ENCODE measurements at places on chromosomes 5 and 9.
A peak's percentile ranks its signal among the peaks of the same experiment; 100 is the strongest.

DNA sequence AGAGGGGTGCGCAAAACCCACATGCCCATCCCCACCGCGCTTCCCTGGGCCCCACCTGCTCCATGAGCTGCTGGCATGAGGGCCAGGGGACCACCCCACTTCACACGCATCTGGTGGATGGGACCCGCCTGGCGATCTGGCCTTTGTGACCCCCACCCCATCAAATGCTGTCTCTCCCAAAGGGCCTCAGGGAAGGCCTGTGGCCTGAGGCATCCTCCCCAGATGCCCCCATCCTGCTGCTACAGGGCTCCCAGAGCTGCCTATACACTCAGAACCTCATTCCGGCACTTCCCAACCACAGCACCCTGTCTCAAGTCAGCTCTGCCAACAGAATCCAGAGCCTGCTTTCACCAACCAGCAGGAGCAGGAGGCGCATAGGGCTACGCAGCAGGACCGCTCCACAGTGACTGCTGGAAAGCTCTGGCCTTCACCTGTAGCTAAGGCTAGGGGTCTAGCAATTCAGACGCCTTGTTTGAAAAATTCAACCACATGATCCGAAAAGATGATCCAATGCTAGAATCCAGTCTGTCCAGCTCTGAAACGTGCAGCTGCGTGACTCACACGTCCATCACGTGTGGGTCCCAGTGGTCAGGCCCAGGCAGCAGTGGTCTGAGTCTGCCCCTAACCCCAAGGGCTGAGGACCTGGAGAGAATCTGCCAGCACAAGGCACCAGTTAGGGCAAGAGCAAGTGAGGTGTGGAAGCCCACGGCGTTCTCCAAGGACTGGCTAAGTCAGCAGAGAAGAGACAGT is 1.4 kb upstream of the SNAPC4 start:
- peak; percentile 59 for DNase-seq

GRCh38 chr5:6810641-6811405 is 97.6 kb downstream of the TENT4A start:
- no peak for DNase-seq

GRCh38 chr5:142360607-142361120 is 35.8 kb upstream of the SPRY4 start:
- DNase-seq: peak; percentile 89

DNA sequence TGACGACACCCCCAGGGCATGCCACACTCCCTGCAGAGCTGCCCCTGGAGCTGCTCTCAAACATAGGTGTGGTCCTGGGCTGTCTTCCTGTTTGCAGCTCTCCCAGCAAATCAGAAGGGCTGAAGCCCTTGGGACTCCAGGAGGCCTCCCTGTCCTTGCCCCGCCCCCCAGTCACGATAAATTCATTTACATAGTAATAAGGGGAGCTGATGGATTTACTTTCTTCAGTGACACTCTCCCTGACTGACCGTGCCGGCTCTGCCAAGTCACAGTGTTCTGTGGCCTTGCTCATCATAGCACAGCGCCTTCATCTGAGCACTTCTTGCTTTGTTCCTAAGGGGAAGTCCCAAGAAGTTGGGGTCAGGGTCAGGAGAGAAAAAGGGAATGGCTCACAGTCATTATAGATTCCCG is 121.4 kb downstream of the ENC1 start:
- DNase-seq: peak; percentile 63

DNA sequence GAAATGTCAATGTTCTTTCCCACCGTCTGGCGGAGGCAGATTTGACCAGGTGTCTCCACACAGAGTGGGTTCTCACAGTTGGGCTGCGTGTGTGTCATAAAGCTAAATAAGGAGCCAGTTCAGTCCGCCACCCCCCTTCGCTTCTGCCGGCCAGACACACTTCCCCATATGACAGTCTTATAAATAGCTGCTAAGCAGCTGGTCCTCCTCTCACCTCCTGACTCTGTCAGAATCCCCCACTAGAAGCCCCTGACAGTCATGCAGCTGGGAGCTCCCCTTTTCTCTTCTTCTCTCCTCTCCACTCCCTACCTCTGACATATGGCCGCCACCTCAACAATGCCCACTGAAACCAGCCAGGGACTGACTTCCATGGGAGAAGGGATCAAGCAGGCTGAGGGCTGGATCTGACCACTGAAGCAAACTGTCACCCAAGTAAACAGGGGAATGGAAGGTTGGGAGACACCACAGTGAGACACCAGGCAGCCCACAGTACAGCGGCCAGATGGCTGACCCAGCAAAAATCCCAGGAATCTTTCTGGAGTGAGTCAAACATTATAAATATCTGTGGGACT is 141.9 kb upstream of the EFNA5 start:
- peak; percentile 59 for DNase-seq

DNA sequence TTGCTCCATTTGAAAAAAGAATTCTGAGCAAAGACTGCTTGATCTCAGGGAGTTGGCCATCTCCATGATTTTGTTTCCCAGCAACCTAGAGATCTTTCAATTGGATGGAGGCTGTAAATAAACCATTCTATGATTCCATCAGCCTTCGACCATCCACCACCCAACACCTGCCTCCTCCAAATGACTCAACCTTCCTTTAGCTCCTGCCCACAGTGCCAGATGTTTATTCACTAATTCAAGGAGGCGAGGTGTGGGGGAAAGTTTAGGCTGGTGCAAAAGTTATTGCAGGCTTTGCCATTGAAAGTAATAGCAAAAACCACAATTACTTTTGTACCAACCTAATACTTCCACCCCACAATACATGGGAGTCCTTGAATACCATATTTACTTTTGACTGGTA is 327.5 kb downstream of the CAAP1 start:
- DNase-seq: no peak

GRCh38 chr5:133381571-133382365 is 230.6 kb downstream of the FSTL4 start:
- DNase-seq: no peak

GRCh38 chr5:148514344-148514743 is 130.6 kb downstream of the FBXO38 start:
- DNase-seq: no peak

- peak; percentile 49 for DNase-seq
These were observed 32.0 kb downstream of the CKMT2 start for GRCh38 chr5:81265101-81265500.

GRCh38 chr5:162209005-162209605 is 141.5 kb downstream of the GABRG2 start:
- peak; percentile 0 for DNase-seq

DNA sequence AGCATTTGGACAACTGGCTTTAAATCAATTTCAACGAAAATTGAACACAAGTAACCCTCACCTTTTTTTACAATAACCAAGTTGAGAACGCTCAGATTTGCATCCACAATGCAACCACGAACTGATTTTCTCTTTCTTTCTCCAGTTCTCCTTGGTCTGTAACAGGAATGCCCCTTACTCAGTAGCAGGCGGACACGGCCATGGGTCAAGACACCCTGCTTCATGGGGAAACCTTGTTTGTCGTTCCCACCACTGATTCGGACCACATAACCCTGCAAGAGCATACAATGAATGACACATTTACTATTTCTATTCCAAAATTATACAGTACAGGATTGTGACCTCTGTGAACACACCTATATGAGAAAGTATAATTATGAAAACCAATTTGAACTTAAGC is 1.4 kb downstream of the RPS6 start:
- DNase-seq: peak; percentile 21

DNA sequence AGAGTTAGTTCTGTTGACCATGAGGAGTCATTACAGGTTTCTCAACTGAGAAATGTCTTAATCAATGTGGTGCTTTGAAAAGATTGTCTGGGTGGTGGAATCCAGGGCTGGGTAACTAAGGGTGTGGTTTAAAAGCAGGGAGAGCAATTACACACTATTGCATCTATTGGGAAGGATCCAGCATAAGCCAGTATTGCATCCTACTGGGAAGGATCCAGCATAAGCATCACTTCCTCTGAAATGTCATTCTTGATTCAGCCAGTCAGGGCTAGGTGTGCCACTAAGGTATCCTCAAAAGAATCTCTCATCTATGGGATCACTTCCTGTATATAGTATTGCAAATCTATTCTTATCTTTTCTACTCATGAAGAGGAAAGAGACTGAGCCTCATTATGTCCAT is 38.6 kb downstream of the ELOVL7 start:
- DNase-seq: no peak

- no peak for DNase-seq
These were observed 30.4 kb downstream of the MVB12B start for GRCh38 chr9:126357074-126357473.

- DNase-seq: peak; percentile 59
These were observed 436.3 kb upstream of the PAPPA start for GRCh38 chr9:115717298-115717697.

GRCh38 chr9:121598167-121598964 is 53.1 kb upstream of the DAB2IP start:
- peak; percentile 78 for DNase-seq

DNA sequence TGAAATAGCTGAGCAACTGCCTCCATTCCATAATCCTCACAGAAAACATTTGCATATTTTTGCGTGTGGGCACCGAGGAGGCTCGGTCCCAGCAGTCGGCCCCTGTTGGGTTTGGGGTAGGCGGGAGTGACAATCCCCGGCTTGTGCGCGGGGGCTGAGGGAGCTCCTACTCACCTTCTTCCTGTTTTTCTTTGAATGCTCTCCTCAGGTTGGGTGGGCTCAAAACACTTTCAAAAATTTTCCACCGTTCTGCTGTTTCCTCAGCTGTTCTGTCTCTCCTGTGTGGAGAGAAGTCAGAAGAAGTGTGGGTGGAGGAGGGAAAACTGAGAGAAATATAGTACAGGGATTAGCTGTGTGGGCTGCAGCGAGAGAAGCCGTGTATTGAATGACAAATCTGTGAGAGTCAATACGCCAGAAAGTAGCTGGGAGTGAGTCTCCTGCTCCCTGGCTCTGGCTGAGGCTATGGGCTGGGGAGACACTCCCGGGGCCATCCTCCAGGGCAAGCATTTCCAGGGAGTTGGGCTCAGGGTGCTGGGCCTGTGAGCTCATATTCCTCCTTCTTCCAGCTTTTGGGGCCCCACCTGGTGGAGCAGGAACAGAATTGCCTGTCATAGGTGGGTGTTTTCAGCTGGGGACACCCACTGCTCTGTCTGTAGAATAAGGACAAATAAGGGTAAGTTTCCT is 84.7 kb downstream of the CMYA5 start:
- peak; percentile 61 for DNase-seq
